Renal cortical epithelial cell (primary cell): ENCODE measurements at places on chromosomes 4 and X. TPM values are rescaled to one million over a fixed set of nuclear protein-coding genes. Genes with fewer than 3 reads are reported as not detected.

GRCh38 chr4:99625369-99625768 is 32.3 kb downstream of the C4orf54 start:
- DNase-seq: no peak

DUSP21 gene
- total RNA-seq: not detected in 2 replicates

SPANXN2 gene
- total RNA-seq: not detected in 2 replicates

BBS12 gene
- total RNA-seq: 12.7 and 19.5 TPM in 2 replicates

FGA gene
- 0.17 and 7.0 TPM in 2 replicates for total RNA-seq

RENBP gene
- 1.9 and 3.6 TPM in 2 replicates for total RNA-seq

- peak; percentile 34 for DNase-seq
These were observed 34.8 kb downstream of the CT47B1 start for GRCh38 chrX:120840827-120841226.

HGFAC gene
- total RNA-seq: 0.25 and 0.35 TPM in 2 replicates

GRCh38 chr4:8938623-8939022 is 67.0 kb upstream of the HMX1 start:
- no peak for DNase-seq

BCORL1 gene
- 0.69 and 9.4 TPM in 2 replicates for total RNA-seq

- DNase-seq: no peak
These were observed 3.7 kb downstream of the MTMR1 start for GRCh38 chrX:150696866-150697265.

DNAAF6 gene
- not detected in 2 replicates for total RNA-seq

SLC7A11 gene
- total RNA-seq: 2.9 and 11.1 TPM in 2 replicates

AGA gene
- 41.3 and 69.9 TPM in 2 replicates for total RNA-seq

TXK gene
- 2.6 and 4.7 TPM in 2 replicates for total RNA-seq

FOXP3 gene
- 0.05 TPM in 1 of 2 replicates, not detected in the other for total RNA-seq

DNA sequence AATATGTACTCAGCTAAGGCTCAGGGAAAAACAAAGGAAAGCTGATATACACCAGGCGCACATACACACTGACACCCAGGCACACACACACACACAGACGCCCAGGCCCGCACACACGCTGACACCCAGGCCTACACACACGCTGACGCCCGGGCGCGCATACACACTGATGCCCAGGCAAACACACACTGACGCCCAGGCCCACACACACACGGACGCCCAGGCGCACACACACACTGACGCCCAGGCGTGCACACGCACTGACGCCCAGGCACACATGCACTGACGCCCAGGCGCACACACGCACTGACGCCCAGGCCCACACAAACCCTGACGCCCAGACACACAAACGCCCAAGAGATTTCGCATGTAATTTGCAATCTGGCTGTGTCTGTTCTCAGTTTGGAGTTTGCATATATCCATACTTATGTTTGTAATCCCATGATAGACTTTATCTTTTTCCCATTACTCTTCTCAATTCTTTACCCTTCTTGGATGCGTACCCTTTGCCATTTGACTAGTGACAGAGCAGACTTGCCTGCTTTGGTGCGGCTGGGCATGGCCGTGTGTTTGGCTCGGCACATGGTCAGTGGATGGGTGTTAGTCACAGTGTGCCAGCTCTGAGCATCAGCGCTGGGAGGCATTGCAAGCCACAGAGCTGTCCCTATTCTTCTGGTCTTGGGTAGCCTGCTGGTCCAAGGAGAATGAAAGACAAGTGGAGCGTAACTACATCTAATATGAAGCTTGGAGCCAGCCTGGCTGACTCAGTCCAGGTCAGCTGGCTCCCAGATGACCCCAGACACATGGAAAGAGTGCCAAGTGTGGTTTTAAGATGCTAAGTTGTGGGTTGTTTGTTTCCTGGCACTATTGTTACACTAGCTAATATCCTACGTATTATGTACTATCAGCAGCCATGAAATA is 632.4 kb upstream of the ZFP42 start:
- DNase-seq: peak; percentile 77

DNA sequence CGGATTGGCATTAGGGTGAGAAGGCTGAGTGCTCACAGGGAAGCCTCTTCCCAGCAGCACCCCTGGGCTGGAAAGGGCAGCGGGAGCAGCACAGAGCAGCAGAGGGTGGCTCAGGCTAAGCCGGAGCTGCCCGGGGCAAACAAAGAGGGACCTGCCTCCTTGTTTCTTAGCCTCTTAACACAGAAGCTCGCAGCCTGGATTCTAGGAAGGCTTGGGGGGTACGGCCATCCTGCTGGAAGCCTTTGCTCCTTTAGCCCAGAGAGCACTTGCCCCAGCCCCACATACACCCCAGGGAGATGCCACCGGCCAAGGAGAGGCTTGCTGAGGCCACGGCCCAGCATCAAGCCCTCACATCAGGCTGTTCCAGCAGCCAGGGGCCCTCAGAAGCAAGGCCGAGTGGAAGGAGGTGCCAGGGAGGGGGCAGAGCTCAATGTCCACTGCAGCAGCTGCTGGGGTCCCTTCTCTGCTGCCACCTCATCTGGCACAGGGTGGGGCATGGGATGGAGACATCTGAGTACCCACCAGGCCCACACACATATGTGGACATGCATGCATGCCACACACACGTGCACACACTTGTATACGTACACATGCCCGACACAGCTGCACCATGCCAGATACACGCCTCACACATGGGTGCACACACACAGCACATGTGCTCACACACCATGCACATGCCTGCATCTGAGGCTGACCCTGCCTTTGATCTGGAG is 20.3 kb upstream of the SPON2 start:
- DNase-seq: no peak

DNA sequence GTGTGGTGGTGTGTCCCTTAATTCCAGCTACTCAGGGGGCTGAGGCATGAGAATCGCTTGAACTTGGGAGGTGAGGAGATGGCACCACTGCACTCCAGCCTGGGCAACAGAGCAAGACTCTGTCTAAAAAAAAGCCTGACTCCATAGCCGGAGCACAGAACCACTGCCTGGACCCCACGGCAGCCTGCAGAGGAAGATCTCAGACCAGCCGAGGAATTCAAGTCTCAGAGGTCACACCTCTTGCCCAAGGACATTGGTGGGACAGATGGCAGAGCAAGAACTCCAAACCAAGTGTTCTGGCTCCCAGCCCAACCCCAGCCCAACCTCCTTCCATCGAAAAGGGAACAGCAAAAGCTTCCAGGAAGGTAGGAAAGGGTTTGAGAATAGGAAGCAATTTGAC is 70.8 kb downstream of the SMIM20 start:
- DNase-seq: no peak

GRCh38 chr4:87121341-87122065 is 98.9 kb downstream of the KLHL8 start:
- DNase-seq: peak; percentile 64

GRCh38 chr4:165394275-165394674 is 15.5 kb downstream of the CPE start:
- DNase-seq: peak; percentile 26

GRCh38 chr4:74855879-74856278 is 61.6 kb upstream of the BTC start:
- peak; percentile 25 for DNase-seq

VSIG1 gene
- total RNA-seq: 0.85 and 4.0 TPM in 2 replicates

DNA sequence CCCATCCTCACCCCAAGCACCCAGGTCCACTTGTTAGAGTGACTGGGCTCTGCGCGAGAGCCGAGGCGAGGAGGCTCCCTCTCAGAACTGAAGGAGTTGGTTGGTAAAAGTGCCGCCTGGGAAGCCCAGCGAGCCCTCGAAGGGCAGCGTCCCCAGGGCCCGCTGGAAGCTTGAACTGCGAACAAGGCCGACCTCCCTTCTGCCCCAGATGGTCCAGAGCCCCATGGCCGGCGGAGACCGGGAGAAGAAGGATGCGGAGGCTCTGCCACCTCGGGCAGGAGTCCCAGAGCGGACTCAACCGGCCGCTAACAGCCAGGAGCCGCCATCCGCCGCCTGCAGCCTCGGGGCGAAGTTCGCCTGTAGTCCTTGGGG is 116.3 kb upstream of the TEX13C start:
- no peak for DNase-seq

SOX3 gene
- not detected in 2 replicates for total RNA-seq

- peak; percentile 11 for DNase-seq
These were observed 176.2 kb upstream of the CXorf66 start for GRCh38 chrX:140141444-140142029.
